ENCODE measurements at places on chromosomes 6 and 20. TPM values are rescaled to one million over a fixed set of nuclear protein-coding genes. Genes with fewer than 3 reads are reported as not detected.

GRCh38 chr6:7513529-7513928 is 27.9 kb upstream of the DSP start:
- no peaks in the 10 kb centered on the region for H3K36me3 ChIP-seq
- no peak overlapping the region for H3K4me3 ChIP-seq
- no peak overlapping the region for H3K27ac ChIP-seq
- peaks cover 12% of the 10 kb centered on the region for H3K27me3 ChIP-seq

Gene RGS17
- total RNA-seq, result 4.7 TPM

- H3K36me3 ChIP-seq, result no peaks in the 10 kb centered on the region
- H3K4me3 ChIP-seq, result no peak overlapping the region
- no peaks in the 10 kb centered on the region for H3K27me3 ChIP-seq
- peaks cover 12% of the 10 kb centered on the region for H3K4me1 ChIP-seq
Measured at GRCh38 chr6:6714118-6714897, 125.8 kb downstream of the LY86 start.

Gene KIZ
- 11.0 TPM for total RNA-seq

DNA sequence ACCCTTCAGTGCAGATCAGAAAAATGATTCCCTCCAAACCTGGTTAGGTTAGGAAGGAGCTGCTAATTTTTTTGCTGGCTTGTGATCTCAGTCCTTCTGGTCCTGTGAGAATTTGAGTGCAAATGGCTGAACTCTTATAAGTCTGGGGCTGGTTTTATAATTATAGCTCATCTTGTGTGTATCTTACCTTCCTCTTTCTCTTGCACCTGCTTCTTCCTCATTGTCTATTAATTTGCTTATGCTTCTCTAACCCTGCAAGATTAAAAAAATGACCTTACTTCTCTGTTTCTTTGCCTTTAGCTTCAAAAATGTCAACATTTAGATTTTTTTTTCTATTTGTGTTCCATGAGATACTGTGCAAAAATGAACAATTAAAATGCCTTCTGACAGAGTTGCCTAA is 576.2 kb downstream of the DHX35 start:
- H3K27me3 ChIP-seq, result no peaks in the 10 kb centered on the region
- DNase-seq, result no peak
- no peak overlapping the region for H3K27ac ChIP-seq
- H3K4me3 ChIP-seq, result no peak overlapping the region

GRCh38 chr6:14458669-14459266 is 341.2 kb downstream of the CD83 start:
- H3K36me3 ChIP-seq, result peaks cover 3% of the 10 kb centered on the region
- H3K27me3 ChIP-seq, result peaks cover 6% of the 10 kb centered on the region
- H3K27ac ChIP-seq, result no peak overlapping the region

- peaks cover 4% of the 10 kb centered on the region for H3K4me1 ChIP-seq
- H3K27ac ChIP-seq, result no peak overlapping the region
- no peak overlapping the region for H3K4me3 ChIP-seq
- no peaks in the 10 kb centered on the region for H3K36me3 ChIP-seq
- peaks cover 7% of the 10 kb centered on the region for H3K27me3 ChIP-seq
Measured at GRCh38 chr6:9252799-9253198, 817.5 kb upstream of the SLC35B3 start.

Gene PI3
- total RNA-seq, result not detected

DNA sequence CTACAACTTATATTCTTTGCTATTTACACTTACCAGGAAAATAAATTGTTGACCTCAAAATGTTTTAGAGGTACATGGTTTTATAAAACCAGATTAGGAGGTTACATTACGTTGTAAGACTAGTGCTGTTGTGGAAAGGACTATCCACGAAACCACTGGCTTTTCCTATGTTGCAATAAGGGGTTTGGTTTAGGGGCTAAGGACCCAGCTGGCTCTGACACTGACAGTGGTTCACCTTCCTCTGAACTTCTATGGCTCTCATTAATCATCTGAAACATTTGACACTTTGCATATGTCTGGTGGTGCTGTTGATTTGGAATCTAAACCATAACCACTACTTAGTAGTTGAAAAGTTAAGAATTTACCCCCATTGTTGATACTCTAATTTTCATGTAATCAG is 186.7 kb downstream of the NKAIN2 start:
- H3K4me1 ChIP-seq, result no peaks in the 10 kb centered on the region
- H3K36me3 ChIP-seq, result no peaks in the 10 kb centered on the region
- no peak for DNase-seq
- no peak overlapping the region for H3K4me3 ChIP-seq
- H3K27me3 ChIP-seq, result no peaks in the 10 kb centered on the region
- no peak overlapping the region for H3K27ac ChIP-seq

DNA sequence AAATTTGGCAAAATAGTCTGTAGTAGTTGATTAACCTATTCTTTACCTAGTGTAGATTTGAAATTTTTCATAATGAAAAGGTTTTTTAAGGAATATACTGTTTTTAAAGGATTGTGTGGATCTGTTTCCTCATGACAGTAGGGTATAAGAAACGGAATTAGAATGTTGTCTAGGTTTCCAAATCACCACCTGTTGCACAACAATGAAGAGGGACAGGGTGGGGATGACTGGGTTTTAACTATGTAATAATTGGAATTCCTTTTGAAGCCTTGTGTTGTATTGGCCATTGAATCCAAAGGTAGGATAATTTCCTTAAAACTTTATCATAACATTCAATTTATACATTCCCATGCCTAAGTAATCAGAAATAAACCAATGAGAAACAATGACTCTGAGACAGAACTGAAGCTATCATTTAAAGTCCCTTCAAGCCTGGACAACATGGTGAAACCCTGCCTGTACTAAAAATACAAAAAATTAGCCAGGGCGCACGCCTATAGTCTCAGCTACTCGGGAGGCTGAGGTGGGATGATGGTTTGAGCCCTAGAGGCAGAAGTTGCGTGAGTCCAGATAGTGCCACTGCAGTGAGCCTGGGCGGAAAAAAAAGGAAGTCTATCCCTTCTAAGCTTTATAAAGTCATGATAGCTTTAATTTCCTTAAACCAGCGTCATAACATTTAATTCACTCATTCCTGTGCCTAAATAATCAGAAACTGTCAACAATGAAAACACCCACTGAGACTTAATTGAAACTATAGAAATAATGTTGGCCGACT is 18.3 kb upstream of the SLC17A5 start:
- no peak overlapping the region for H3K4me3 ChIP-seq
- no peaks in the 10 kb centered on the region for H3K36me3 ChIP-seq
- H3K4me1 ChIP-seq, result peaks cover 5% of the 10 kb centered on the region
- no peak overlapping the region for H3K27ac ChIP-seq
- peaks cover 22% of the 10 kb centered on the region for H3K27me3 ChIP-seq
- DNase-seq, result no peak

- no peak overlapping the region for H3K27ac ChIP-seq
- H3K4me1 ChIP-seq, result peaks cover 15% of the 10 kb centered on the region
- H3K27me3 ChIP-seq, result peaks cover 2% of the 10 kb centered on the region
Measured at GRCh38 chr6:30234356-30234755, 21.1 kb upstream of the TRIM26 start.

GRCh38 chr20:21390768-21391167 is 6.6 kb downstream of the NKX2-4 start:
- peaks cover 15% of the 10 kb centered on the region for H3K4me1 ChIP-seq
- peaks cover 18% of the 10 kb centered on the region for H3K36me3 ChIP-seq
- H3K27ac ChIP-seq, result no peak overlapping the region
- H3K4me3 ChIP-seq, result no peak overlapping the region

- no peaks in the 10 kb centered on the region for H3K36me3 ChIP-seq
- no peak overlapping the region for H3K4me3 ChIP-seq
- H3K27me3 ChIP-seq, result no peaks in the 10 kb centered on the region
- H3K27ac ChIP-seq, result no peak overlapping the region
- H3K4me1 ChIP-seq, result peaks cover 39% of the 10 kb centered on the region
Measured at GRCh38 chr6:75376347-75377024, 91.9 kb upstream of the TMEM30A start.

Gene PRSS35
- total RNA-seq, result 3.9 TPM

DNA sequence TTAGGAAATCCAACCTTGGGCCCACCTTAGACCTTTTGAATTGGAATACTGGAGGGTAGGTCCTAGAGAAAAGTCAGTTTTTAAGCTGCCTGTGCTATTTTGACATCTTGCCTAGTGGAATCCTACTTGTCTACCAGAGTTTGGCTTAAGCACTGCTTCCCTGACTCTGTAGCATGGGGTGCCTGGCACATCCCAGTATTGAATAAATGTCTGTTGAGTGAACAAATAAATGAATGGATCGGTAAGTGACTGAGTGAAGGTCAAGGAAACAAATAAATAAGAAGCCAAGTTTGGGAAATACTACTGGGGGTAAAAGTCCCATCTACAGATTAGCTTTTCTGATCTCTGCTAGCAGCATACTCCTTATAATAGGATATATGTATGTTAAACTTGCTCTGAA is 140.5 kb downstream of the FNDC1 start:
- H3K27ac ChIP-seq, result no peak overlapping the region
- H3K36me3 ChIP-seq, result no peaks in the 10 kb centered on the region
- H3K4me1 ChIP-seq, result peaks cover 5% of the 10 kb centered on the region
- H3K27me3 ChIP-seq, result no peaks in the 10 kb centered on the region
- no peak overlapping the region for H3K4me3 ChIP-seq

Gene EEF1A2
- 4.6 TPM for total RNA-seq

DNA sequence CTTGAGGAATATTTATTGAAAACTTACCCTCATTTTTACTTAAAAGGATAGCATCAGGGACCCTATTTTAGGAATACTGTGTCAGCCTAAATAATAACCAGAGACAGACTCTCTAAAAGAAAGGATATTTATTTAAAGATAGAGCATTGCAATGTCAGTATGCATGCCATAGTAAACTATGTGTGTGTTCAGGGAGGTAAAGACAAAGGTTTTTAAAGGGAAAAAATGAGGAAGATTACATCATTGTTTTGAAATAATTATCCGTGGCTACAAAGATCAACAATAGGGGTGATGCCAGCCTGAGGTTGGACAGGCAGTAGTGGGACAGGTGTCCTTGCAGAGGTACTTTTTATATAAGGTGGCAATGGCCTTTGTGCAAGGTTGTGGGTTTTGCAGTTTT is 23.7 kb upstream of the CFAP206 start:
- H3K4me1 ChIP-seq, result no peaks in the 10 kb centered on the region
- H3K27me3 ChIP-seq, result no peaks in the 10 kb centered on the region
- H3K36me3 ChIP-seq, result peaks cover 2% of the 10 kb centered on the region
- no peak overlapping the region for H3K4me3 ChIP-seq

Gene SH3BGRL2
- 11.8 TPM for total RNA-seq

Gene DSE
- 23.5 TPM for total RNA-seq

Gene MOXD1
- total RNA-seq, result 83.6 TPM

Gene BMP2
- total RNA-seq, result 0.84 TPM

Gene MOCS1
- 18.4 TPM for total RNA-seq

DNA sequence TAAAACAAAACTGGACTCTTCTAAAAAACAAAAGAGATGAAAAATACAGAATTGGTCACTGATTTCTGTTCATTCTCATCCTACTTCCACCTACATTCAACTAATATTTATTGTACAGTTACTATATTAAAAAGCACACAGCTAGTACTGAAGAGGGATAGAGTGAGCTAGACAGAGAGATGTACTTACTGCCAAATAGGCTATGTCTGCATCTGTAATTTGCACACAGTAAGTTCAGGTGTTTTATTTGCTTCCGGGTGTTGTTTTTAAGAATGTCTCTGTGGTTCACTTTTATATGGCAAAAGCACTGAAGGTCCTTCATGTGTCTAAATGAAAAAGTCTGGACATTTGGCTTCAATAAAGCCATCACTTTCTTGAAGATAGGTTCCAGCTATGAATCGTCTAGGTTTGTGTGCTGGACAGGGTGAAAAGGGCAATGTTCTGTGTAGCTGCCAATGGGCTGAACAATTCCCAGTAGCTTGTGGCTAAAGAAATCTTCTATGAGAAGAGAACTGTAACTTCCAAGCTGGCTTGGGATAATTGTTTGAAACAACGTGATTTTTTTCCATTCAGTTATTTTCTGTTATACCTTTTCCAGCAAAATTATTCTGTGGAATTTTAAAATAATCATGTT is 47.3 kb downstream of the EPB41L2 start:
- H3K4me1 ChIP-seq, result peaks cover 31% of the 10 kb centered on the region
- H3K36me3 ChIP-seq, result peaks cover 3% of the 10 kb centered on the region
- no peak overlapping the region for H3K4me3 ChIP-seq
- H3K27me3 ChIP-seq, result no peaks in the 10 kb centered on the region

GRCh38 chr20:49712996-49713752 is 504 bp downstream of the B4GALT5 start:
- H3K27ac ChIP-seq, result peak overlapping the region; percentile 94
- H3K4me1 ChIP-seq, result peaks cover 39% of the 10 kb centered on the region
- peak; percentile 7 for DNase-seq
- H3K27me3 ChIP-seq, result no peaks in the 10 kb centered on the region
- H3K4me3 ChIP-seq, result peak overlapping the region; percentile 92

- peaks cover 12% of the 10 kb centered on the region for H3K36me3 ChIP-seq
- H3K4me3 ChIP-seq, result peak within 1 kb of the TSS; percentile 85
- peak; percentile 35 for DNase-seq
Measured at GRCh38 chr6:84033523-84034451, at the start of gene MRAP2. Gene MRAP2 (plus strand): TSS chr6:84033772. CDS start chr6:84055319, 21,547 bp downstream.

GRCh38 chr6:125953502-125953875 is 3.1 kb upstream of the HINT3 start:
- H3K27ac ChIP-seq, result no peak overlapping the region
- DNase-seq, result no peak
- H3K36me3 ChIP-seq, result no peaks in the 10 kb centered on the region
- H3K4me1 ChIP-seq, result peaks cover 3% of the 10 kb centered on the region

Gene E2F1
- 94.9 TPM for total RNA-seq

Gene ZNF831
- not detected for total RNA-seq

DNA sequence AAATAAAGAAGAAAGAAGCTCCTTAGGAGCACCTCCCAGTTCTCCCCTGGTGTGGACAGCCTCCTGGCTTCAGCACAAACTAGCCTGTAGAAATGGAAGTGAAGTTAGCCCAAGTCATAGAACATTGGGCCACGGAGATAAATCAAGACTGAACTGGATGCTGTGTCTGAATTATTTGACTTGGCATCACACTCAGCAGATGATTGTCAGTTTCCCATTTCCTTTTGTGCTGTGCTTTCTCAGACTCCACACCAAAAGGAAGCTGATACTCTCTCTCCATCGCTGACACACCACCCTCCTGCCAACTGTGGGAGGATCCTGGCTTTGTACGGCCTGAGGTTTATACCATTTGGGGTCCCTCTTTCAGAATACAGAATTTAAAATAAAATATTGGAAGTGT is 209.8 kb downstream of the TFAP2A start:
- H3K4me3 ChIP-seq, result no peak overlapping the region
- H3K4me1 ChIP-seq, result peaks cover 7% of the 10 kb centered on the region
- no peak overlapping the region for H3K27ac ChIP-seq
- H3K36me3 ChIP-seq, result peaks cover 2% of the 10 kb centered on the region
- peaks cover 2% of the 10 kb centered on the region for H3K27me3 ChIP-seq

Gene RAMACL
- 0.98 TPM for total RNA-seq

All from neural crest cell (in vitro differentiated cells).